ENCODE measurements at places on chromosomes 7 and 10.

DNA sequence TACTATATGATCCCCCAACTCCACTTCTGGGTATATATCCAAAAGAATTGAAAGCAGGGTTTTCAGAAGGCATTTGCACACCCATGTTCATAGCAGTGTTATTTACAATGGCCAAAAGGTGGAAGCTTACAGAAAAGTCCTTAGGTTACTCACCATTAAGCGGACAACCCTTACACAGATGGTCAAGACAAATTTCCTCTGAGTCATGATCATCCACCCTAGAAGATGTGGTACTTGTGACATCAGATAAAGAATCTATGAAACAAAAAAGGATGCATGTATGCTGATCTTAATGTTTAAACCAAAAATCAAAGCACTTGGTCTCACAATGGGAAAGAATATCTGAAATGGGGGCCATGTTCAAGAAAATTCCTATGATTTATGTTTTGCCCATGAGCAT lies 31.1 kb downstream of the ZC3HAV1 start:
- DNase-seq, result no peak

DNA sequence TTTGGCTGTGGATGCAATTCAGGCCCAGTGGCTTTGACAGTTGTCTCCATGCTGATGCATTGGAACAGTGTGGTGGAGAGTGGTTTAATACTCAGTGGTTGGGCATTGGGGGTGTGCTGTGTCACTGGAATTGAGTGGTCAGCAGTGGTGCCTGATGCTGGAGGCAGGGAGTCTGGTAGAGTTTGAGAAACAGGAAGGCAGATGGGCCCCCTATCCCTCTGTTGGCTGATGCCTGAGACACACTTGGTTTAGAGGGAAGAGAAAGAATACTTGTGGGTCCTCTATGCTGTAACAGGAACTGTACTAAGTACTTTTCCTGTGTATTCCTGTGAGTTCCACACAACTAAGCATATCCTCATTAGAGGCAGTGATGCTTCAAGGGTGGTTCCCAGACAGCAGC lies 55.4 kb downstream of the EEPD1 start:
- no peak for DNase-seq

DNA sequence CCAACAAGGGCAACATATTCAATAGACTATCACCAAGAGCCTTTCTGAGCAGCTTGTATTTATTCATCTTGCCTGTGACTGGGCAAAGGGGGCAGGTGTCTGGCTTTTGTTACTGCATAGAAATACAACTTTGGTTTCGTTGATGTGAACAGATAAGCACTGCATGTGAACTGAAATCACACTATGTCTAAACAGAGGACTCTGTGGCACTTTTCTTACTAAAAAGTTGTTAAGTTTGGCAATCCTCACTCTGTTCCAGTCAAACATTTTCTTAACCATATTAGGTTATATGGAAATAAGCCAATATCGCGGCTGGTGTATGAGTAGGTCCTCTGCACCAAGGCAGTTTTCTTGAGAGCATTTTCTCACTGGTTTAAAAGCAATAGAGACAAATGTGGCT lies 48.5 kb downstream of the CALD1 start:
- no peak for DNase-seq

DNA sequence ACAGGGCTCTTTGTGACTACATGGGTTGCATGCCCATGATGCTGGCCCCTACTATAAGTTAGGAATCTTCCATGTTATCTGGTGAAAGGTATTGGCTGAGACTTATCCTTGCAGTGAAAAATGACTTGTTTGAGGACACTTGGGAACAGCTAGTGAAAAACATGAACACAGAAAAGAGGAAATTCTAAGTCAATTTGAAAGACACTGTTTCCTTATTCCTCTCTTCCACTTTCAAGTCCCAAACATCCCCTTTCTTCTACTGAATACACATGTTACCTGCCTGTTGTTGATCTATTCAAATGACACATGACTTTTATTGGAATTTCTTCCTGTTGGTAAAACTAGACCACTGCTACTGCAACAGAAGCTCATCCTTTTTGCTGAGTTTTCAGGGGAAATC lies 29.5 kb upstream of the PRKCQ start:
- DNase-seq, result no peak

DNA sequence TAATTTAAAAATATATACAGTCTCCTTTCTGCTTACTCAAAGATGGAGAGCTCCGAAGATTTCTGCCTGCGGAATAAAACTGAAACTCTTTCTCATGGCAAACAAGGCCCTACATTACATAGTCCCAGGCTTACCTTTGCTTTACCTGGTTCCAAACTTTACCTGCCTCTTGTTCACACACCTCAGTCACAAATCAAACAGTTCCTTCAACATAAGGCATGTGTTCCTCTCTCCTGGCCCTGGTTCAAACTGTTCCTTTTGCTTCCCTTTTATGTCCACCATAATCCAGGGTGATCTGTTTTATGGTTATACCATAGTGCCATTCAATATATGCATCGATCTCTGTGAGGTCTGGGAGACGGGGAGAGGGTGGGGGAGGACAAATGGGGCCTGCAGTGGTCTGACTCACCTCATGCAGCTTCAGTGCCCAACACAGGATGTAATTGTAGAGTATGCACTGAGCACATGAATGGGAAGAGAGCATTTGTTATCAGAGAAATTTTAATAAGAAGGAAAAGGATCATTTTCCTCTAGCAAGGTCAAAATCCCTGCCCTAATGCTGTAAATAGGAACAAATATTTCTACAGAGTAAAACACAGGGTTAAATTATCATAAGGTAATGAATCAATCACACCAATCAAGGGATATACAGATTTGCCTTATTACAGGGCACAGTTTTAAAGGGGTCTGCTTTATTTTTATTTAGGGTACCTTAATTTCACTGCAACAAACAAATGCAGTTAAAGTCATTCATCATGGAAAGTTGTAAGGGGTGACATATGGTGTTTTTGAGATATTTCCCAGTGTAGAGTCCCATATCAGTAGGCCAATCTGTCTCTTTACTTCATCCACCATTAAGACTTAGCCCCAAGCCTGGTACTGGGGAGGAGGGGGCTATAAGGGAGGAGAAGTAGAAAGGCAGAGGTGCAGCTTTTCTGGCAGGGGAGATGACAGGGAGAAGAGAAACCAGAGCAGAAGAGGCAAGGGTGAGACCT lies 88.8 kb upstream of the PDE1C start:
- DNase-seq, result peak; percentile 63

GRCh38 chr10:48844616-48845015 lies 95.0 kb downstream of the LRRC18 start:
- no peak for DNase-seq

DNA sequence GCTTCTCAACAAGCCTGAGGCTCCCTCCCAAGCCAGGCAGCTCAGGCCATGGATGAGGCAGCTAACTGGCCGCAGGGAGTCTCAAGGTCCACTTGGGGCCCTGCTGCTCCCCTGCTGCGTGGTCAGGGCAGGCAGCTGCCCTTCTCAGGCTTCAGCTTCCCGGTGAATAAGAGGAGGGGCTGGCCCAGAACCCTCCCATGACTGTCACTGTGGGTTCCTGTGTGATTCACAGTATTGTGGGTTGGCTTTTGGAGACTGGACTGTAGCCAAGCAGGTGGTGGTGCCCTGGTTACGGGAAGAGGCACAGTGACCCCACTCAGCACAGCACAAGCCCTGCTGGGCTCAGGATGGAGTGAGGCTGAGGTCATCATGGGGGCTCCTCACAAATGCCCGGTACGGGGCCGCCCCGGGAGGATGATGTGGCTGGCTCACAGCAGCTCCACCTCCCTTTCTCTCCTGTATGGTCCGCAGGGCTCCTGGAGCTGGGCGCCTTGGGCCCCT lies 189.8 kb downstream of the HECW1 start:
- DNase-seq, result no peak

- DNase-seq, result peak; percentile 20
Measured at GRCh38 chr10:133324198-133324792, 12.4 kb downstream of the CALY start.

DNA sequence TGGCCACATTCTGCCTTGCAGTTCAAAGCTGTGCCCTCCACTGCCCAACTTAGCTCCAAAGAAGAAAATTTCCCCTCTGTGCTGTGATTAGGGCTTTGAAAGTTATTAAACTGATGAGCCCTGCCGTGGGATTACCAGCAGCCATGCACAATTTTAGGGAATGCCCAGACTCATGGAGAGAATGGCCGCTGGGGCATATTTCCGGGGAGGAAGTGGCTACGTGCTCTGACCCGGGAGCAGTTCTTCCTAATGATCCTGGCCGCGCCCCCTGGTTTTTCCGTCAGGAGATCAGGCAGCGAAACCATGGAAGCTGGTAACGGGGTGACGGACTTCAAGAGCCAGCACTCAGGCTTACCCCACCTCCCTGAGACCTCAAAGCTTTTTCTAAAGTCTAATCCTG lies 365.5 kb upstream of the PFKP start:
- DNase-seq, result no peak

- no peak for DNase-seq
Measured at GRCh38 chr7:148953676-148954075, 69.6 kb upstream of the EZH2 start.

- DNase-seq, result no peak
Measured at GRCh38 chr7:13106513-13106912, 419.1 kb downstream of the ARL4A start.

GRCh38 chr7:111029141-111029572 lies 61.8 kb upstream of the LRRN3 start:
- no peak for DNase-seq

- DNase-seq, result no peak
Measured at GRCh38 chr7:15889507-15889906, 203.0 kb upstream of the MEOX2 start.

- no peak for DNase-seq
Measured at GRCh38 chr10:125377368-125377767, 217.0 kb upstream of the CTBP2 start.

DNA sequence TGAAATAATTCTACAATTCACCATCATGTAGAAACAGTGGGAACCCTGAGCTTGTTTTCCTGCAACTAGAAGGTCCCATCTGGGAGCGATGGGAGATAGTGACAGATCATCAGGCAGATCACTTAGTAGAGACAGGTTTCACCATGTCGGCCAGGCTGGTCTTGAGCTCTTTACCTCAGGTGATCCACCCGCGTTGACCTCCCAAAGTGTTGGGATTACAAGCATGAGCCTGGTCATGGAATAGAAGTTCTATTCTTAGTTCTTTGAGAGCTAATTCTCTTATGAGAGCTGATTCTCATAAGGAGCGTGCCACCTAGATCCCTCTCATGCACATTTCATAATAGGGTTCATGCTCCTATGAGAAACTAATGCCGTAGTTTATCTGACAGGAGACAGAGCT lies 778.0 kb upstream of the AUTS2 start:
- DNase-seq, result no peak

DNA sequence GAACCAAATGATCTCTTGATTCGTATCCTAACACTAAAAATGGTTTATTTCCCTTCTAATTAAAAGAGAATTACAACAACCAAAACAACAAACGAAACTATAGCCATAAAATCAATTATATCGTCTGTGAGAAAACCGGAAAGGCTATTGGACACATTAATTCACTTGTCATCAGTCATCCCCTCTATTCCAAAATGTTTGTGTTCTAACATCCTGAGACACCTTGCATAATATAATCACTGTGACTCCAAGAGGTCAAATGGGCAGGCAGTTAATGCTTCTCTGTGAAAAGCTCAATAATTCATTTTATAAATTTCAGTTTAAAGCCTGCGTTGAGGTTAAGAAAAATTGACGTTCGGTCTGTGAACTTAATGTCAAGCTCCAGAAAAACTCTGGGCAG lies 463 bp upstream of the LRRTM3 start:
- no peak for DNase-seq

DNA sequence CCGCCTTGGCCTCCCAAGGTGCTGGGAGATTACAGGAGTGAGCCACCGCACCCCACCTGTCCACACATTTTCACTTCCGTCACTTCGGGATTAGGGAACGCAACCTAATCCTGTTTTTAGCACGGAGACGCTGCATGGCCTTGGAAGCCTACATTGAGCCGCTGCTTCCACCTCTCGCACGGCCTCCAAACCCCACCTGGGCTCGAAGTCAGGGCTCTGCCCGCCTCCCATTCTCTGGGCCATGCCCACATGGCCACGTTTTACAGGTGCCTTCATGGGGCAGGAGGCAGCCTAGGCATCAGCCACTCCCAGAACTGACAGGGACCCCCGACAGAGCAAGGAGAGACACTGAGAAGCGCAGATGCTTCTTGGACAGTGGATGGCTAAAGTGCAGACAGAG lies 100.6 kb downstream of the OAT start:
- DNase-seq, result no peak

DNA sequence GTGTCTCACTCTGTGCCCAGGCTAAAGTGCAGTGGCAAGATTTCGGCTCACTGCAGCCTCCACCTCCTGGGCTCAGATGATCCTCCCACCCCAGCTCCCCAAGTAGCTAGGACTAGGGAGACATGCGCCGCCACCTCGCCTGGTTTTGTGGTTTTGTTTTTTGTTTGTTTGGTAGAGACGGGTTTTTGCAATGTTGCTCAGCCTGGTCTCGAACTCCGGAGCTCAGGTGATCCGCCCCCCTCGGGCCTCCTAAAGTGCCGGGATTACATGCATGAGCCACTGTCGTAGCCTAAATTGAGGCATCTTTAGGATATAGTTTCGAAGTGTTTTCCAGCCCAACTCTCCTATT lies 781 bp downstream of the ZNF727 start:
- DNase-seq, result no peak

- DNase-seq, result no peak
Measured at GRCh38 chr10:58066979-58067378, 200.7 kb downstream of the IPMK start.

DNA sequence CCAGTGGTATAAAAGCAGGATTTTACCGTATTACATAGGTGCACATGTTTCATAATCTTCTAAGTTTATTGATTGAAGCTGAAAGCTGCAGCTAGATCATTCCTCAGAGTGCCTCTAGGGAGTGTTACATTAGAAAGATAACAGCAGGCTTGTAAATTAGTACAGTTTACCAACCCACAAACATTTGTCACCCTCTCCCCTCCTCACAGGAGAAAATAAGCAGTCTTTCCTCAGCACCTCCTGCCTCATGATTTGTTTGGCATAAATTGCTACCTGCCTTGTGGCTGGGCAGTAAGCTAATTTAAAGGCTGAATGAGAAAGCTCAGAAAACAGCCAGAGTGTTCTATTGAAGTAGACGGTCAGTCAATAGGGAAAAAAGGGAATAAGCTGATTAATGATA lies 74.2 kb downstream of the NXPH1 start:
- DNase-seq, result peak; percentile 30

GRCh38 chr10:132443983-132444876 lies 47.2 kb downstream of the PWWP2B start:
- DNase-seq, result no peak

- no peak for DNase-seq
Measured at GRCh38 chr10:12758271-12758670, 243.2 kb downstream of the CCDC3 start.
